ENCODE measurements at places on chromosomes 3 and 15.

GRCh38 chr3:66362541-66362941 lies 138.3 kb downstream of the LRIG1 start:
- no peak for DNase-seq

GRCh38 chr3:17749705-17750293 lies 7.4 kb upstream of the TBC1D5 start:
- DNase-seq, result no peak

DNA sequence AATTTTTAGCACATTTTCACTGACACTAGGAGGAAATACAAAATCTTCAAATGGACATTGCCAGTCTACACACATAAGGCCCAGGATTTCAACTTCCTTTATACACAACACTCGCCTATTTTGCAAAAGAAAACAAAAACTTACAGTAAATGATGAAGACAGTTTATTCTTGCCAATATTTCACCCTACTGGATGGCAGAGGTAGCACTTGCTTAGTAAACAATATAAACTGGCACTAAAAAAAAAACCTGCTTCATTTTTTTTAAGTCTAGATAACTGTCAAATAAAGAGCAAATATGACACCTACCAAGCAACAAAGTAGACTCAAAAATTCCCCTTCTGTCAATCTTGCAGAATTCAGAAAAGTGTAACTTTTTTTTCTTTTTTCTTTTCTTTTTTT lies 204.0 kb downstream of the VPS13C start:
- no peak for DNase-seq

DNA sequence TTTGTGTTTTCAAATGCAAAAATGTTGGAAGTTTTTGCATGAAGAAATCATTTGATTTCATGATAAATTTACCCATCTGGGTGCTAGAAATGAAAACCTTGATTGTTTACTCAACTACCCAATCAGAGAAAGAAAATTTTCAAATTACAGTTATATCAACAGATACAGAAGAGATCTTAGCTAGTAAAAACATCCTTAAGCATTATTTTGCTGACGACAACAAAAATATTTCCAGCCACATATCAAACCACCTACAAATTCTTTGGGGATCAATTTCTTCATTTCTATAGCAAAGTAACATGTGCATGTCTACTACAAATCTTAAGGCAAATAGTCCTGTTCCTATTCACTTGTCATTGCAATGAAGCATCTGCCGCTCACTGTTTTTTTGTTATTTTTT lies 530.3 kb downstream of the ZIC1 start:
- no peak for DNase-seq

DNA sequence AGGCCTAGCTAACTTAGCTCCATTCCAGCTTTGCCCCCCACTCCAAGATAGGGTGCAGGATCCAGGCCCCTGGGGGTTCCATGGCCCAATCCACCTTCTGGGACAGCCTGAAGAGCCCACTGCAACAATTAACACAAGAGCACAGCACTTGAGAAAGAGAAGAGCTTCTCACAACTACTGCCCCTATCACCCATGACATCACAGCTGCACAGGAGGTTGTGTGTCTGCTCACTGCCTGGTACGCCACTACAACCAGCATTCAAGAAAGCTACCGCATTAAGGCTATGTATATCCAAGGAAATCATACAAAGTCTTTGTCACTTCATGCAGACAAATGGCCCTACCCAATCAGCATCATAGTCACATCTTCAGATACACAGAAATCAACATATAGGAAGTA lies 62.0 kb downstream of the MYO5A start:
- no peak for DNase-seq

GRCh38 chr3:58924578-58924977 lies 125.2 kb downstream of the CFAP20DC start:
- DNase-seq, result no peak

GRCh38 chr3:47890828-47891612 lies 88.1 kb downstream of the DHX30 start:
- no peak for DNase-seq

DNA sequence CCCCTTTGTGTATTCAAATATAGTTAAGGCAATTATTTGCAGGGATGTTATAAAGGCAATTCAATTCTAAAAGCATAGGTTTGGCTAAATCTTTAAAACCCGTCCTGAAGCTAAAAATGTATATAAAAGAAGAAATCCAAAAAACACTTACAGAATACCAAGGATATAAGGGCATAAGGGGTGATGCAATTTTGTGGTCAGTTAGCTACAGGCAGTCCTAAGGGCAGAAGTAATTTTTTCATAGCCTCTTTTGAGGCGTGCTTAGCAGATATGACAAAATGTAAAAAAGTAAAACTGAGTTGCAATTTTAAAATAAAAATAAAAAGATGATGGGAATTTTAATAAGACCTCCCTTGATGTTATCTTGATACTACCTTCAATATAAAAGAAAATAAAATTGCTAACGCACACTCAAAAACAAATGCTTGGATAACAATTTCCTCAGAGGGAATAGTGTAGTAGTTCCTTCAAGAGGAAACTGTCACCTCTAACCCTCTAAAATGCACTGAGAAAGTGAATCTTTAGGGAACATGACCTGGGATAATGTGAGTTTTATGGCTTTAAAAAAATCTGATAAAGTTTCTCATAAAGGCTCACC lies 104.2 kb downstream of the MYH15 start:
- DNase-seq, result no peak

DNA sequence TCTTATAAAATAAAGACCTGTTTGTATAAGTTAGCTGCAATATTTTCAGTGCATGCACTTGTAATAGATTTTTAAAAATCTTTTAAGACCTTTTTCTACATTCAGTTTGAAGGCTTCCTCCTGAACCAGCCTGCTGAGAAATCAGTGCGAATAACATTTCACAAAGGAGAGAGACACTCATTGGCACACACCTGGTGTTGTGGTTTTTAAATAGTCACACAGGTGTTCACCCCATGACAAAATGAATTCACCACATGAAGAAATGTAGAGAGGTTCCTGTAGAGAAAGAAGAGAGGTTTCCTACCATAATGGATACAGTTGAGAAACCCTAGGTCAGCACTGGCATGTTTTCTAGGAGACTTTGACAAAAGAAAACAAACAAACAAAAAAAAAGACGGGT lies 237.3 kb downstream of the CNTN6 start:
- DNase-seq, result no peak

DNA sequence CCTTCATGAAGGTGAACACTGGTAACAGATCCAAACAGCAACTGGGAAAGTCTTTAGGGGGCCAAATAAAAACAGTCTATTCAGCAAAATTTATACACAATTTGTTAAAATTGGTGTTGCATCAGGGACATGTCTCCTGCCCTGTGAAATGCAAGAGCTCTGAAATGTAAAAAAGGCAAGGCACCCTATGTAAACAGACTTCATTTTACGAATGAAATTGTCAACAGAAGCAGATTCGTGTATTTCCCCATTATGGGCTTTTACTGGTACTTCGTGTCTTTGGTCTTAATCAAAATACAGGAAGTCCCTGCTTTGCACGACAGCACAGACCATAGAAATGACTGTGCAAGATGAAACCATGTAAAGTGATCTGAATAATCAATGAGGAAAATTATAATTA lies 127.3 kb upstream of the THBS1 start:
- no peak for DNase-seq

DNA sequence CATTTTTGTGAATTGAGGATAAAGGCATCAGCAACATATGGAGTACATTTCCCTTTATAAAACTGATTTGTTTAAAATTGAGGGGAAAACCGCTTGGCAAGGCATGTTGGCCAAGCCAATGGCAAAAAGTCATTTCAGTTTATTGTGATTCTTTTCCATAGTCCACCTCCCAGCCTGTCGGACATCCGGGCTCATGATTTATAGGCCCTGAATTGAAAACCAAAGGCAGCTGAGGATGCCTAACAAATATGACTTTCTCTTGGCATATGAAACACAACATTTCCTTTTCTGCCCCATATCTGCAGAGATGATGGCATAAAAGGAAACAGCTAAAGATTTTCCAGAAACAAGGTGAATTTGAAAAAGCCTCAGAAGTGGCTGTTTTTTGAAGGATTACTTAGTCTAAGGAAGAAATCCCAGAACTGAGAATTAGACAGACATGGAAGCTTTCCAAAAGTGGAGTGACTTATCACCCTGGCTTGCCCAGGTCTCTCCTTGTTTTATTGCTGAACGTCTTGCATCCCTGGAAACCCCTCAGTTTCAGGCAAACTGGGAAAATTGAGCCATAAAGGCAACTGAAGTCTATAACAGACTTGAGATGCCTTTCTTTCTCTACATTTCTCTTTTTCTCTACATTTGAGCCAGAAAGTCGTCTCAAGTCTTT lies 74.0 kb downstream of the COL8A1 start:
- DNase-seq, result no peak

DNA sequence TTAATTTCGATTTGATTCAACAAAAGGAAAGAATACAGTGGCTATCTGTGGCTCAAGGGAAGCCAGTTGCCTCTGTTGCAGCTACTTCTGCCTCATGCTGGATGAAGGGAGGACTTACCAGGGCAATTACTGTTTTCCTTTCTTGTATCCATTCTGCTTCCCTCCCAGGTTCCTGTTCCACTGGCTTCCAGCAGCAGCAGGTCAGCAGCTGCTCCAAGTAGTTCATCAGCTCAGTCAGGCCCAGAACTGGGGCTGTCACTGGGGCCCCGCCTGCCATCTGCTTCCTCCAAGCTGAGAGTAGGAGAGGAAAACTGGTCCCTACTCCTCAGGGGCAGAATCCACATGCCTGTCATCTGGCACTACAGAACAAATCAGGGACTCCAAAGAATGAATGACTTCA lies 48.6 kb upstream of the ULK4 start:
- DNase-seq, result no peak
